ENCODE measurements at places on chromosomes 6 and 20.

DNA sequence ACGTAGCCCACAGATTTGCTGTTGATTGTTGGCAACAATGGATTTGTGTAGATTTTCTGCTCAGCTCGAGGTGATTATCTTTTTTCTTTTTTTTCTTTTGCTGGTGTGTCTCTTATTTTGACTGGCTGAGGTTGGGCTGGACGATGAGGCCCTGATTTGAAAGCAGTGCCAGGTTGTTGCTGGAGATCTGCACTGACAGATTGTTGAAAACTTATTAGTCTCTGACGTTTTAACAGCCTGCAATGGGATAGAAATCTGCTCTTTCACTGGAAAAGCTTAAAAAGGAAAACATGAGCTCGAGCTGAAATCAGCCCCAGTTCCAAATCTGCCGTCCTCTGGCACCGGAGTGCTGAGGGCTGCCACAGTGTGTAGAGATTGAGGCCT lies 87.7 kb downstream of the PDE7B start:
- DNase-seq = no peak

GRCh38 chr6:12147557-12148316 lies 135.6 kb downstream of the HIVEP1 start:
- no peak for DNase-seq

GRCh38 chr20:6074145-6074561 lies 20.3 kb upstream of the LRRN4 start:
- DNase-seq = no peak

DNA sequence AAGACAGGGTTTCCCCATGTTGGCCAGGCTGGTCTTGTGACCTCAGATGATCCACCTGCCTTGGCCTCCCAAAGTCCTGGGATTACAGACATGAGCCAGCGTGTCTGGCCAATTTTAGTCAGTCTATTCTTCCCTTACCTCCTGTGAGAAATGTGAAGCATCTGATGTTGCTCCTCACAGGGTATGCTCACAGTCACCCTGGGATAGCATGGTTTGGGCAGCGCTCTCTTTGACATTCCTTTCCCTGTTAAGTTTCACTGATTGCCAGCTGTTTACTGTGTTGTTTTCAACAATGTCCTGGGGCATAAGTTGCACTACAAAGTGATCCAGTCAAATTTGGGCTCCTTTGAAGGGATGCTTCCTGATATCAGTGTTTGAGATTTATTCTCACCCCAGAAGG lies 13.1 kb downstream of the CDC5L start:
- DNase-seq = no peak

- no peak for DNase-seq
Observed at GRCh38 chr6:2124260-2124709, 121.1 kb downstream of the GMDS start.

DNA sequence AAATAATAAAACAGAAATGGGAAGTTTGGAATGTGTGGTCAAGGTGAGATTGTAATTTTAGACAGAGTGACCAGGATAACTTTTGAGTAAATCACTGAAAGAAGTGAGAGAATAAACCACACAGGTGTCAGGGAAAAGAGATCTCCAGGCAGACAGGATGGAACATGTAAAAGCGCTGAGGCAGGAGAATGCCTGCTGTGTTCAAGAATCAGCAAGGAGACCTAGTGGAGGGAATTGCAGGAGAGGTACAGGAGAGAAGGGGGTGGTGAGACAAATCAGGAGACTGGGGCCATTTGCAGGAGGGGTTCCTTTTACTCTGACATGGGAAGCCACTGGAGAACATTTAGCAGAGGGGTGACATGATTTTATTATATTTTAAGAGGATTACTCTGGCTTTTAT lies 456.7 kb downstream of the NKAIN2 start:
- no peak for DNase-seq

DNA sequence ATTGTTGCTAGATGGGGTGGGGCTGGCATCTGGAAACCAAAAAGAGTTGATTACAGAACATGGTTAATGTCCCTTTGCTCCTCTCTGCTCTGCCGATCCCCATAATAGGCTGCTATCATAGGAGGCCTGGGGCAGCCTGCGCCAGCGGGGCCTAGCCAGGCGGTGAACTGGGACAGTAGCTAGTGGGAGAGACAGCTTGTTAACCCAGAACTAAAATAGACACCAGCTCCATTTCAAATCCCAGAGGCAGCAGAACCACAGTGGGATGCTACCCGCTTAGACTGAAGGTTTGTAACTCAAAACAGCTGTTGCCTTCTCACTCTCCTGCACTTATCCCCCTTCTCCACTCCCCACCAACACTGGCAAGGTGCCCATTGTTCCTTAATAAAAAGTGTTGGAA lies 98.5 kb downstream of the SSR1 start:
- DNase-seq = no peak

DNA sequence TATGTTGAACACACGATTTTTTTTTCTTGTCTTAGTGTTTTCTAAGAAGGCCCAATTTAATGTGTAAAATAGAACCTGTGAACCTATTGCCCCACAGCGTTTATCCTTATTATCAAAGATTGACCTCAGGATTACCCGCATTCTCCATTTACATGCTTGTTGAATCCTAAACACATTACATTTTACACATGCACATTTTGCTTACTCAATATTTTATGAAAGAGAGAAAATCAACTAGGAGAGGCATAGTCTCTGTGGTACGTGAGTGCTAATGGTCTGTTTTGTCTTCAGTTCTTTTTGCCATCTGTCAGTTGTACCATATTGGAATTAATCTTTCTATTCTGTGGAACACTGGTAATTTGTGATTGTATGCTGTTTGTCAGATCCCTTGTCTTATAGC lies 80.1 kb upstream of the SMIM8 start:
- DNase-seq = no peak

DNA sequence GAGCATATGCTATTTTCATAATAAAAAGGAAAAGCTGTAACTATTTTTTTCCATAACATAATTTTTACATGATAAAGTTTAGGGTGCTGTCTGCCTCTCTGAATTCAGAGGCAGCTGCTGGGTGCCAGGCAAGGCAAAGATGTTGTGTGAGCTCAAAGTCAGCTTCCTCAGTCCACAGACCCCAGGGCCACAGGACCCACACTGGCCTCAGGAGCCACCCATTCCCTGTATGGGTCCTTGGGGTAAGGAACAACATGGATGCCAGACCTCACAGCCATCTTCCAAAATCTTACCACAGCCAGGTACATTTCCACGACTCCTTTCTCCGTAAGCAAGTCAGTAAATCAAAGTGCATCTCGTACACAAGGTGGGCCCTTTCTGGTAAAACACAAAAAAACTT lies 16.4 kb upstream of the MAFB start:
- DNase-seq = no peak

DNA sequence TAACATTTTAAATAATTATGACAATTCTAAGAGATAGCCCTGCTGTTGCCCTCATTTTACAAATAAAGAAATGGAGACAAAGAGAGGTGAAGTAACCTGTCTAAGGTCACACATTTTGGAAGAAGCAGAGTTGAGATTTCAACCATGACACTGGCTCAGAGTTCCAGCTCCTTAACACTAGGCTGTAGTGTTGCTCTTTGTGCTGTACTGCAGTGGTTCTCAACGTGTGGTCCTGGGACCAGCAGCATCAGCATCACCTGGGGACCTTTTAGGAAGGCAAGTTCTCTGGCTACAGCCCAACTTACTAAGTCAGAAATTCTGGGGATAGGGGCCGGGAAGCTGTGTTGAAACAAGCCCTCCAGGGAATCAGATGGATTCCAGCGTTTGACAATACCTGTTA lies 62.4 kb upstream of the FERMT1 start:
- no peak for DNase-seq

GRCh38 chr6:136415351-136416007 lies 125.8 kb upstream of the BCLAF1 start:
- DNase-seq = no peak

GRCh38 chr6:129863664-129864063 lies 2.5 kb upstream of the TMEM244 start:
- DNase-seq = no peak

DNA sequence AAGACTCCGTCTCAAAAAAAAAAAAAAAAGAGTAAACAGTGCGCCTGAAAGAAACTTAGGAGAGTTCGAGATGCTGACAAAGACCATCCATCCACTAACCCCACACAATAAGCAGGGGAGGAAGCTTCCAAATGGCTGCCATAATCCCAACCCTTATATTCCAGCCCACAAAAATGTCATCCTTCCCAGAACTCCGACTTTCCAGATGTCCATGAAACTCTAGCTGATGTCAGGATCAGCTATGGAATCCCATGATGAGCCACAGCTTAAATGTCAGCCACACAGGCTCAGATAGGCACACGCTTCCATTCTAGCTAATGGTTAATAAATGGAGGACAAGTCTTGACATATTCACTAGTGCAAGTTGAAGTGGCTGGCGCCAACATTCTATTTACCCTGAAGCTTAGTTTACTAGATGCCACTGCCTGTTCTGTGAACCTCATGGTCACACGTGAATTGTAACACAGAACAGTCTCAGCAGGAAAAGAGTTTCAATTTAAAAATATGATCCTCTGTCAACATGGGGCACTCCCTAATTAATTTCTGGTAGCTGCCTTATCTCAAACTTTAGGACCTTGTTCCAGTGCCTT lies 75.5 kb downstream of the FOXF2 start:
- no peak for DNase-seq

DNA sequence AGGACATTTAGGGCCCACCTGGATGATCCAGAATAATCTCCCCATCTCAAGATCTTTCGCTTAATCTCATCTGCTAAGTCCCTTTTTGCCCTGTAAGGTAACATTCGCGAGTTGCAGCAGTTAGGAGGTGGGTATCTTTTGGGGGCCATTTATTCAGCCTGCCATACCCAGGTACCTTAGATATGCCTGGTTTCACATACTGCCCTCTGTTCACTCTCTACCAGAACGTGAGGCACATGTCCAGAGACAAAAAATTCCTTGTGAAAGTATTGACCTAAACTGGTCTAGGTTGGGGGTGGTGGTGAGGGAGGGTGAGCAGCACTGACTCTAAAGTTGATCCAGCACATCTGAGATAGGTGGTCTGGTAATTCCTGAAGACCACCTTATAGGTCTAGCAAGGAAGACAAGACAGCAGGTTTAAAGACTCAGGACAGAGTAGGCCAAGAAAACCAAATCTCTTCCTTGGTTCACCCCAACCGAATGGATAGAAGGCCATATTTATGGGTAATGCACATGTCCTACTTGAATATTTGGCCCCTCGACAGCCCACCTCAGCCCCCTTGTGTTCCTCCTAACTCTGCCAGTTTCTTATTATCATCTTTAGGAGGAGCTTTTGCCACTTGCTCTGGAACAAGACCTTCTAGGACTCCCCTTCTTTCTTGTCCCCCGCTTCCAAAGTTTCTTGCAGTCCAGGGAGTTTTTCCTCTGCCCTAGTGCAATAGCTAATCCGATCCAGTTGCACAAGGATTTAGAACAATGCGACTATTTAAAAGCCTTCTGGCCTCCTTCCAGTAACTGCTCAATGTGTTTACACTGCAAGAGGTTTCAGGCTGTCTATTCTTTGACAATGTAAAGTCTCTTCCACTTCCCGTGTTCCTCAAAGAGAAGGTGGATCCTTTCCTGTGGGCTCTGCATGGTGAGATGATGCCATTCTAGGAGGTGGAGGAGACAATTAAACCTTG lies 213.0 kb upstream of the LAMP5 start:
- no peak for DNase-seq

DNA sequence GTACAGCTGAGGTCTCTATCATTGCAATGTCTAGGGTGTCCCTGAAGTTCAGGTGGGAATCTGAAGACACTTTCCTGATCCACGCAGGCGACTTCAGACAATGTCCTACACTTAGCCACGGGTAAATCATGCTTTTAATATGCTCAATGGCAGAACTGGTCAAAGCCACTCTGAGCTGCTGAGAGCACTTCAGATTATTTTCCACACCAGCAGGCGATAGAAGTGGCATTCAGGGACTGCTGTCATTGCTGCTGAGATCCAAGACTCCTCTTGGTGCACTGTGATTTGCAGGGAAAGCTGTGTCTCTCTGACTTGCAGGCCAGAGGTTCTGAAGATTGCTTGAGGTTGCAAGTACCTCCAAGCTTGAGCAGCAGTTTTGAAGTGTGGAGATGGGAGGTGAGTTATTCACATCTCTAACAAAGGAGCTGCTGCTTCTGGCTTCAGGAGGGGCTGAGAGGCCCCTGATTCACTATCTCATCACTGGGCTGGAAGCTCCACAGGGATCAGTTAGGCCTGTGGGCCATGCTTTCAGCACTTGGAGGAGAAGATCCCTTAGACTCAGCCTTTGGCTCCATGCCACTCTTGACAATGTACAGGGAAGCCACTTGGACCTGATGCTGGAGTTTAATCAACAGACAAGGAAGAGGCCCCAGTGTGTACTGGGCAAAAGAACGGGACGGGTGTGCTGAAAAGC lies 2.9 kb upstream of the SSTR4 start:
- no peak for DNase-seq

- no peak for DNase-seq
Observed at GRCh38 chr6:43128926-43129325, 42.1 kb upstream of the SRF start.

GRCh38 chr6:45568626-45569025 lies 190.9 kb upstream of the SUPT3H start:
- DNase-seq = no peak

- no peak for DNase-seq
Observed at GRCh38 chr6:145626857-145627256, 108.5 kb downstream of the EPM2A start.

- no peak for DNase-seq
Observed at GRCh38 chr6:154463573-154464419, 46.7 kb downstream of the CNKSR3 start.

DNA sequence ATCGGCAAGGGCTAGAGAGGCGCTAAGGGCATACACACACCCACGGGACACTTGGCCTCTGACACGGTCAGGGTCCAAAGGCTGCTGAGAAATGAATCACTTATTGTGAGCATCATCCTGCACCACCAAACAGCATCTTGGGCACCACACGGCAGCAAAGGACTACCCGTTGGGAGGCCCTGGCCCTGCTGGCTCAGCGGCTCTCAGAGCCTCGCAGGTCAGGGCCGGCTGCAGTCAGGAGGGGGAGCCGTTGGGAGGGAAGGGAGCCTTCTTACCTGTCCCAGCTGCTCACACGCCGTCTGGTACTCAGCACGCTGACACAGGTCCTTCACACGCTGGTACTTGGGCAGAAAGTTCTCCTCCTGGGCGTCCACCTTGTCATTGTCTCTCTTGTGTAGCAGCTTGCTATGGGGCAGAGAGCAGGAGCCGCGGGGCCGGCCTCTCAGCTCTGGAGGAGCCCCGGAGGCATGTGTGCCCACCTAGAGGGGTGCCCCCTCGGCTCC lies 109.0 kb downstream of the SULF2 start:
- DNase-seq = no peak

DNA sequence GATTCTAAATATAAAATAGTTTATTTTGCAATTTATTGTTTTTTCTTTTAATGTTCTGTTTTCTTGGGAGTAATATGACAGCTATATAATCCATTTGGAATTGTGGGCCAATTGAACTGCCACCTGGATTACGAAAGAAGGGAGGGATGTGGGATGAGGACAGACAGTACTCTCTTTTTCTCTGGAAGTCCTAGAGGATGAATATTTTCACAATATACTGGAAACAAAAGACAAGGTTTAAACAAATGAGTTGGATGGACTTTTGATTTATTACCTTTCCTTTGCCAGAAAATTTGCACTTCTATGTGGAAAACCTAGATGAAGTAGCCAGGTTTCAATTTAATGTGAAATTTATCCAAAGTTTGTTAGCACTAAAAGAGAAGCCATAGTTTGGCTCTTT lies 325.5 kb upstream of the IMPG1 start:
- DNase-seq = no peak
